ENCODE measurements at places on chromosomes 3 and 15.

DNA sequence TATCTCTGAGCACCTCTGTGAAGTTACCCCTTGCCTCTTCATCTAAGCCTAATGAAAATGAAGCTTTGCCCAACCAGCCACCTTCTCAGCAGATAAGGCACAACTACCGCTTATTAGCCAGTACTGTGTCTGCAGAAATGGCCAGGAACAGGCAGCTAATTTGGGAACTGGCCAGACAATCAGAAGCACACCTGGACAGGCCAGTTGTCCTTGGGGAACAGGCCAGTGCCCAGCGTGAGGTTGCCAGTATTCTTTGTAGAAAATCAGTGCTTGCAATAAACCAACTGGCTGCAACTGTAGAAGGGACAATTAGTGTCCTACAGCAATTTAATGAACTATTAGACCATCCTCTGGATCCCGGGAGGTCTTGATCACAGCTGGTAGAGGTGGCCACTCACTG, 10.4 kb upstream of the TMEM87A start:
- no peak for DNase-seq

DNA sequence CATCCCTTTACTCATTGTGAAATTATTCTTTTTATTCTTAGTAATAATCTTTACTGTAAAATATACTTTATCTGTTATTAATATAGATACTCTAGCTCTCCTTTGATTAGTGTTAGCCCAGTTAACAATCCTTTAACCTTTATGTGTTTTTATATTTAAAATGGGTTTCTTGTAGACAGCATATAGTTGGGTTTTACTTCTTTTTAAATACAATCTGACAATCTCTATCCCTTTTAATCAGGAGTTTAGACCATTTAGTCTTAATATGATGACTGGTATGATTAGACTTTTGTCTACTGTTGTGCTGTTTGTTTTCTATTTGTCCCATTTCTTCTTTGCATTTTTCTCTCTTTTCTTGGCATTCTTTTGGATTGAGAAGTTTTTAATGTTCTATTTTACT, 30.1 kb downstream of the GLCE start:
- no peak for DNase-seq

GRCh38 chr3:182957676-182958266, 22.6 kb downstream of the DCUN1D1 start:
- DNase-seq, result no peak

GRCh38 chr3:1852950-1853349, 245.7 kb upstream of the CNTN4 start:
- no peak for DNase-seq

DNA sequence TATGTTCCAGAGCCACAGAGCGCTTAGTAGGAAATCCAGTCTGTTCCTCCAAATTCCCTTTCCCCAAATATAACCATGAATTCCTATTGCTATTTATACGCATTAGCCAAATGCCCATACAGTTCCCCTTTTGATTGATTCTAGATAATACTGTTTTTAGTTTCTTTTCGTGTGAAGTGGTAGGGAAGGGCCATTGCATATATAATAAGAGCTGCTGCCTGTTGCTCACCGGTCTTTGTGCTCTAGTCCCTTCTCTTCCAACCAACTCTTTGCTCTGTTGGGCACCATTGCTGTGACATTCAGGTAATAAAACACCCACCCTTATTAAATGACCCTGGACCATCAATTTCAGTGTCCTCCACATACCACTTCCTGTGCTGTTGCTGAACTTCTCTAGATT, 379.9 kb upstream of the KCNMB2 start:
- no peak for DNase-seq

DNA sequence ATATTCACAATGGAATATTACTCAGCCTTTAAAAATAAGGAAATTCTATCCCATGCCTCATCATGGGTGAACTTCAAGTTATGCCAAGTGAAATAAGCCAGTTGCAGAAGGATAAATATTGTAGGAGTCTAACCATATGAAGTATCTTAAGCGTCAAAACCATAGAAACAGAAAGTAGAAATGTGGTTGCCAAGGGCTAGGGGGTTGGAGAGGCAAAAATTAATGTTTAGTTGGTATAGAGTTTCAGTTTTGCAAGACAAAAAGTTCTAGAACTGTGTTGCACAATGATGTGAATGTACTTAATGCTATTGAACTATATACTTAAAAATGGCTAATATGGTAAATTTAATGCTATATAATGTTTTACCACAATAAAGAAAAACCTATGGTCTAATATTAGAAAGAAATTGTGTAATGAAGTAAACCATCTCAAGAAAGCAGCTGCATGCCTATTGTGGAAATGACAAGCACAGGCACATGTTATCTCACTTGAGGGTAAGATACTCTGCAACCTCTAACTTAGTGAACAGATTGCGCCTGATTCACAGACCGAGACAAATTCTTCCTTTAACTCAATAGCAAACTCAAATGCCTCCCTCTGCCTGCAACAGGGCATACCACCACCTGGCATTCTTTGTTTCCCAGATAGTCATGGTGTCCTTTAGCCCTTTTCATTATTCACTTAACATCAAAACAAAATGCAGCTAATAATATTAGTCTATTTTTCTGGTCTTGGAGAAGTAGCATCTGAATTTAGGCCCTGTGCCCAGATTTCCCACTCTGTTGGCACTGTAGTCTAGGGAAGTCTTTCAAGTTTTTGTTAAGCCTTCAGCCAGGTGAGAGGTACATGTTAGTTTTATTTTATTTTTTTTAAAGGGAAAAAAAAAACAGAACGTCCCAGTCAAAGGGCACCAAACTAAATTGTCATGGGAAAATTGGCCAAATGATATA, 80.2 kb upstream of the ACP3 start:
- DNase-seq, result no peak

GRCh38 chr3:72976281-72976741, 20.3 kb upstream of the PPP4R2 start:
- no peak for DNase-seq

GRCh38 chr3:60081381-60082095, 1031.7 kb upstream of the CFAP20DC start:
- DNase-seq, result no peak

DNA sequence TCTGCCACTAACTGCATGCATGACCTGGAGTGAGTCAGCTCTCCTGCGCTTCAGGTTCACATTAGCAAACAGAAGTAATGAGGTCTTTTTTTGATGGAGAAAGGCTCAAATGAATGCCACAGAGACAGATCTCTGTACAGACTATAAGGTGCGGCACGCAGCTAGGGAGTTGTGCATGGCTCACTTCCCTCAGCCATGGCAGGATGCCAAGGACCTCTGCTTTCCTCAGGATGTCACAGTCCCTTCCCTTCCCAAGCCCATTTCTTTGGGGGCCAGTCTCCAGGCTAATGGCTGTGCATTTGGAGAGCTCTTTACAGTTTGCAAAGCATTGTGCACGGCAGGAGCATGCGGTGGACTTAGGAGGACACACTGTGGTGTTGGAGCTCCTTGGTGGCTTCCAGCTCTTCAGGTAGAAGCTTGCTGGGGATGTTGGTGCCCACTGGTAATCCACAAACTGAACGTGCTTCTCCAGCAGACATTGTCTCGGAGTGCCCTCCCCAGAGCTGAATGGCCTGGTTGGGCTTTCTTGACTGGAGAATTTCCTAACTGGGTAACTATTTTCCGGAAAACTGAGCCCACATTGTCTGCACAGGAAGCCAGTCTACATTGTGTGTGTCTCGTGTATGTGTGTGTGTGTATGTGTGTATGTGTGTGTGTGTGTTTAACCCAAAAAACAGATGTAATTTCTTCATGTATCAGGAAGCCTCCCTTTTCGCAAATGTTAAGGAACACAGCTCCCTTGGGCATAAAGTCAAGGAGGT, 172.5 kb upstream of the TLE3 start:
- DNase-seq, result no peak

DNA sequence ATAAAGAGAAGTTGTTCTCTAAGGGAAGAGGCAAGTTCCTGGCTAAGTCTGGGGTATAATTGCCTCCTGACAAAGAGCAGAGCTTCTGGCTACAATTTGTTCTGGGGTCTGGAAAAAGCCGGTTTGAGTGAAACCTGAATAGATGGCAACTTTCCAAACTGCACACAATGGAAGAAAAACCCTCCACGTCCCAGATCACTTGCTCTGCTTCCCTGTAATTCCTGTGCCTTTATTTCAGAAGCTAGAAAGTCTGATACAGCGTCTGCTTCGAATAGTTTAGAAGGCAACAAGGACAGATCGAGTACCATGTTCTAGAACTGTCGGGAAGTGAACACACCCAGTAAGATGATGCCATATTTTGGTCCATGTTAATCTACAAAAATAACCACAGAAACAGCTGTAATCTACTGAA, 1.6 kb upstream of the WDR82 start:
- DNase-seq, result no peak

- DNase-seq, result no peak
These were observed 123.6 kb upstream of the BHLHE40 start for GRCh38 chr3:4855676-4856075.

GRCh38 chr3:81743096-81744025, 18.1 kb downstream of the GBE1 start:
- no peak for DNase-seq

DNA sequence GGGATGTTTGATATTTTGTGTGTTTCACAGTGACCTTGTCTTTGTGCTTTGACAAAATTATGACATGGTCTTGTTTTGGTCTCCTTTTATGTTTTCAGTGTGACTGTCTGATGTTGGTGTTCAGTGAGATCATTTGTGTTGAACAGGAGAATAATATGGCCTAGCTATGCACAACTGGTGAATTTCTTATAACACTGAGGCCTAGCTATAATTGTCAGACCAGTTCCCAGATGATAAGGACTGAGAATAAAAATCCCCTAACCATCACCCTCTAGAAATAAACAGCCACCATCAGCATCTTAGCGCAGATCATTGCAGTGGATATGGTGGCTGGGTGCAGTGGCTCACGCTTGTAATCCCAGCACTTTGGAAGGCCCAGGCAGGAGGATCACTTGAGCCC, 66.8 kb upstream of the LIMD1 start:
- DNase-seq, result no peak

GRCh38 chr3:13718436-13718835, 161.4 kb downstream of the WNT7A start:
- no peak for DNase-seq

DNA sequence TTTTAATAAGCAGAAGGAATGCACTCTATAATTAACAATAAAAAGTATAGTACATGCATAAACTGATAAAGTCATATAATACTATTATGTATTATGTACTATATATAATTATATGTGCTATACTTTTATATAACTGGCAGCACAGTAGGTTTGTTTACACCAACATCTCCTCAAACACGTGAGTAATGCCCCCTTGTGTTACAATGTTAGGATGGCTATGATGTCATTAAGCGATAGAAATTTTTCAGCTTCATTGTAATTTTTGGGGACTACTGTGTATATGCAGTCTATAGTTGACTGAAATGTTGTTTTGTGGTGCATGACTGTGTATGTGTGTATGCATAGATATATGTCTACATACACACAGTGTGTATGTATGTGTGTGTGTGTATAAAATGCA, 100.6 kb downstream of the SLMAP start:
- DNase-seq, result no peak

GRCh38 chr3:190767851-190768250, 94.6 kb downstream of the GMNC start:
- no peak for DNase-seq

DNA sequence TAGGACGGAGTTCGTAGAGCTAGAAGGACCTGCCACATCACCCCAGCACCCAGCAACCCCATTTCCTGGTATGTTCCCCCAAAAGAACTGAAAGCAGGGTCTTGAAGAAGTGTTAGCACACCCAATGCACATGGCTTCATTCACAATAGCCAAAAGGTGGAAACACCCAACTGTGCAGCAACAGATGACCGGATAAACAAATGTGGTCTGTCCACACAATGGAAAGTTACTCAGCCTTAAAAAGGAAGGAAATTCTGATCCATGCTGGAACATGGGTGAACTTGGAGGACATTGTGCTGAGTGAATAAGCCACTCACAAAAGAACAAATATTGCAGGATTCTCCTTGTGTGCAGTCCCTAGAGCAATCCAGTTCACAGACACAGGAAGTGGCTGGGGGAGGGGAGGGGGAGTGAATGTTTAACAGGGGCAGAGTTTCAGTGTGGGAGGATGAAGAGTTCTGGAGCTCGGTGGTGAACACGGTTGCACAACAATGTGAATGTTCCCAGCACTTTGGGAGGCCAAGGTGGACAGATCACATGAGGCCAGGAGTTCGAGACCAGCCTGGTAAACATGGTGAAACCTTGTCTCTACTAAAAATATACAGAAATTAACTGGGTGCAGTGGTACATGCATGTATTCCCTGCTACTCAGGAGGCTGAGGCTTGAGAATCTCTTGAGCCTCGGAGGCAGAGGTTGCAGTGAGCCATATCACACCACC, 157.5 kb downstream of the NUP210 start:
- DNase-seq, result no peak

- DNase-seq, result no peak
These were observed 23.7 kb upstream of the CD47 start for GRCh38 chr3:108114423-108115065.

- no peak for DNase-seq
These were observed 16.4 kb upstream of the ALAS1 start for GRCh38 chr3:52181543-52181942.

GRCh38 chr3:172666873-172667694, 43.8 kb downstream of the NCEH1 start:
- peak; percentile 74 for DNase-seq

DNA sequence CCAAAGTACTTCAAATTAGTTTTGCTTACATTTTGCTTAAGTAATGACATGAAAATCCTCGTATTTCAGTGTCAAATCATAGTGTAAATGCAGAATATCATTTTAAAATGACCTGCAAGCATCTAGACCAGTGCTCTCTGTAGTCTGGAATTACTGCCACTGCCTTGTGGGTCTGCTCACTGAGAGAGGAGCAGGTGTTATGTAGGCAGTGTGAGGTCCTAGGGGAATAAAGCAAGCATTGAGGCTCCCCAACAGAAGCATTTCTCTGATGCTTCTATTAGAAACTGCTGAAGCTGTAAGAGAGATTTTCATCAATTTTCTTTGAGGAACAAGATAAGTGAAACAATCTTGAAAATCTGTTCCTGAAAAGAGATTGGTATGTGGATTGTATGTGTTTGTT, 253.2 kb downstream of the BBX start:
- no peak for DNase-seq

GRCh38 chr3:67083277-67083676, 85.2 kb downstream of the KBTBD8 start:
- DNase-seq, result peak; percentile 53

- DNase-seq, result no peak
These were observed 8.3 kb upstream of the UBE2E1 start for GRCh38 chr3:23797491-23797890.

- no peak for DNase-seq
These were observed 63.1 kb downstream of the C3orf70 start for GRCh38 chr3:185089751-185090150.

GRCh38 chr3:52532838-52533622, 627 bp downstream of the NT5DC2 start:
- DNase-seq, result peak; percentile 31

GRCh38 chr3:44678480-44679116, 30.1 kb downstream of the ZNF35 start:
- DNase-seq, result no peak

GRCh38 chr15:95857124-95857757, 473.3 kb upstream of the NR2F2 start:
- DNase-seq, result no peak
